K562 (cell line): ENCODE measurements at places on chromosomes 7 and 10.

DNA sequence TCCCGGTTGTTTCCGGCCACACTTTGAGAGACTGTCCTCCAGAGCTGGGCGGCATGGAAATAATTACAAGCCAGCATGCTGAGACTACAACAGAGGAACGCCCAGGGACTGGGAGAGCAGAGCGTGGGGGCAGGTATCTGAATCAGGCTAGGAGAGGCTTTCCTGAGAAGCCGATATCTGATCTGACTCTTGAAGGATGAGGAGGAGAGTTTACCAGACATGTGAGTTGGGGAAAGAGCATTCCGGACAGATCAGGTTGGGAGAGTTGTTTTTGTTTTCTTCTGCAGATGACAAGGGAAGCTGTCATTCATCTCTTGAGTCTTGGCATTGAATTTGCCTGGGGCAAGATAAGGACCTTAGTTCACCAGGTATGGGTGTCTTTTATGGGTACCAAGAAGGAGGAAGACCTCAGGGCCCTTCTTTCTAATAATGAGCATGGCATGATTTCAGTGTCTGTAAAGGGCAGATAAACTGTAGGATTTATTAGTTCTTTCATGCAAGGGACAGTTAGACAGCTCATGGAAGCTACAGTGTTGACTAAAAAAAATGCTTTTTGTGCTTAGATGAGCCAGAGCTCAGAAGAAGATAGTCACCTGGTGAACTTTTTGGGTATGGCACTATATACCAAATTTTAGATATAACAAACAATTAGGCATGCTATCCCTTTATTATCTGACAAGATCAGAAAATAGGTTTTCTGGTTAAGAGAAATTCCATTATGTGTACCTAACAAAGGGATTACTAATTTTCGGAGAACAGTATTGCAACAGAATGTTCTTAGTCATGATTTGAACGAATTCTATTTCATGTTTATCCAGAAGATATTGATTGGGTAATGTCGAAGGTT is 36.2 kb downstream of the WBP1L start:
- DNase-seq, result peak; percentile 26

- no peak for DNase-seq
These were observed 12.6 kb downstream of the FGF8 start for GRCh38 chr10:101763141-101763846.

- DNase-seq, result no peak
These were observed 16.6 kb upstream of the ARPC1B start for GRCh38 chr7:99357701-99358490.

DNA sequence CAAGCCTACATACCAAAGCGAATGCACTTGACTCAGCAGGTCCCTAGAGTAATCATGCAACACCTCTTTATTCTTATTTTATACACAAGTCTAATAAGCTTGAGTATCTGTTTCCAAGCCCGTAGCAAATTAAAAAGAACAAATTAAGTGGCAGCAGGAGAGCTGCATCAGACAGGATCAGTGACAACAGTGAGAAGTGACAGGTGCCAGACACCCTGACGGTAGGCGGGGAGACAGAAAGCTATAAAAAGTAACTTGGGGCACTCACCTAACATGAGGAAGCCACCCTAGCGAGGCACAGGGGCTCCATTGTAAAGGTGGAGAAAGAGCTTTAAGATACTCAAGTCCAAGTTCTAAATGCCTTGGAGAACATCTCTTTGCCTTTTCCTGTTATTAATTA is 174.2 kb downstream of the PLXNA4 start:
- no peak for DNase-seq

- no peak for DNase-seq
These were observed 19.8 kb downstream of the MYOF start for GRCh38 chr10:93462371-93462770.

- DNase-seq, result peak; percentile 60
These were observed 3.8 kb upstream of the NRCAM start for GRCh38 chr7:108459922-108460551.

GRCh38 chr7:139118234-139118804 is 8.8 kb upstream of the ZC3HAV1 start:
- peak; percentile 90 for DNase-seq
